ENCODE measurements at places on chromosomes 7 and 10.

- DNase-seq = peak; percentile 45
Observed at GRCh38 chr7:107167483-107168232, 1.1 kb upstream of the HBP1 start.

- DNase-seq = no peak
Observed at GRCh38 chr10:116296291-116296721, 23.3 kb upstream of the GFRA1 start.

- DNase-seq = no peak
Observed at GRCh38 chr10:10392511-10392910, 625.2 kb upstream of the CELF2 start.

DNA sequence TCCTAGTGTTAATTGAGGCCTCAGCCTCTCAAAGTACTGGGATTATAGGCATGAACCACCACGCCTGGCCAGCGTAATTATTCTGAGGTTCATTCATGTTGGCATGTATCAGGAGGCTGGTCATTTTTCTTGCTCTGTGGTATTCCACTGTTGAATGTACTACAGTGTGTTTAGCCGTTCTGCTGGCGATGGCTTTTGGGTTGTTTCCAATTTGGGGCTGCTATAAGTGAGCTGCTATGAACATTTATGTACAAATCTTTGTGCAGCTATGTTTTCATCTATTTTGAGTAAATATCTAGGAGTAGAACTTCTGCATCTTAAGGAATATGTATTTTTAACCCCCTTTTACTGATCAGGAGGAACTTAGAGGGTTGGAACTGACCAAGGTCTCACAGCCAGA, 145.8 kb downstream of the AUTS2 start:
- DNase-seq = no peak

- no peak for DNase-seq
Observed at GRCh38 chr7:100210805-100211204, 8.9 kb upstream of the PVRIG start.

GRCh38 chr7:28093623-28094232, 86.9 kb downstream of the JAZF1 start:
- DNase-seq = no peak

- no peak for DNase-seq
Observed at GRCh38 chr7:151484971-151485707, 34.6 kb downstream of the RHEB start.

DNA sequence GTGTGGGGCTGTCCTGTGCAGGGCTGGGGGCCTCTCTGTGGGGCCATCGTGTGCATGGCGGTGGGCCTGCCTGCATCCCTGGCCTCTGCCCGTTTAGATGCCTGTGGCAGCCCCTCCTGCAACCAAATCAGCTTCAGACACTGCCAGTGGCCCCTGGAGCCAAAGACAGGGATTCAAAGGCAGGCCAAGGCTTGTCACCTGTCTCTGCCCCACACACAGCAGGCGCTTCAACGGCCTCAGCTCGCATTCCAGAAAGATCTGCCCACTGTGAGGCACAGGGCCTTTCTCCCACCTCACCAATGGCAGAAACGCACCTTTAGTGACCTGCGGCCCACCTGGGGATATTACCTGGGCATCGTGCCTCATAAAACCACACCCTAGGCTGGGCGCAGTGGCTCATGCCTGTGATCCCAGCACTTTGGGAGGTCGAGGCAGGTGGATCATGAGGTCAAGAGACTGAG, 46.0 kb downstream of the INSIG1 start:
- no peak for DNase-seq

GRCh38 chr10:26437637-26438461, at the start of gene APBB1IP:
TSS of gene APBB1IP (plus strand) at chr10:26438341. CDS start at chr10:26492327, 53,986 bp downstream.
- DNase-seq = no peak

DNA sequence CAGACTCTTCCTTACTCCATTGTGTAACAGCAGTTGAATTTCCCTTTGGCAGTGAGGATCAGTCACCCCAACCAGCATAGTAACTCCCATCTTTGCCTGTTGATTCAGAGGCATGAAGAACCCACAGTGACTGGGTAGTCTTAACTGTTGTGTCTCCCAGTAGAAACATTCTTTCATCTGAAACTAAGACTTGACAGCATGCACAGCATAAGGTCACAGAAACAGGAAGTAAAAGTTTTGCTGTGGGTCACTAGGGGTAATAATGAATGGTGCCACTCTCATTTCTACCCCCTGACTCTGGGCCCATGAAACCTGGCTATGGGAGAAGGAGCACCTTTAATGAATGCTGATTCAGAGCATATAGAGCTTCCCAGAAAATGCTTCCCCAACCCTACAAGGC, 8.3 kb upstream of the FRMPD2 start:
- DNase-seq = no peak

GRCh38 chr7:144549861-144550260, 146.4 kb upstream of the NOBOX start:
- no peak for DNase-seq

DNA sequence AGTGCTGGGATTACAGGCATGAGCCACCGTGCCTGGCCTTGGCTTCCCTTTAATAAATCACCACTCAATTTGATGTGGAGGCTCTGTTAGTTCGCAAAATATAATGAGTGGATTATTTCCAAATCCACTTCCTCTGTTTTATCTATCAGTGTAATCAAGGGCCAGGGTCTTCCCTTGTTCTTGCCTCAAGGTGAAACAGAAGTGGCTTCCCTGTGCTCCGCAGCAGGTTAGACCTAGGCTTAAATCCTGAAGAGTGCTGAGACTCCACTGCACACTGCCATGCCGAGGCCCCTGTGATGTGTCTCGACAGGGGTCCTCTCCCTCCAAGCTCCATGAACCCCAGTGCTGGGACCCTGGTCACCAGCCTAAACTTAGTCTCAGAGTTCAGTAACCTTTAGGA, 59.0 kb downstream of the MDH2 start:
- no peak for DNase-seq

DNA sequence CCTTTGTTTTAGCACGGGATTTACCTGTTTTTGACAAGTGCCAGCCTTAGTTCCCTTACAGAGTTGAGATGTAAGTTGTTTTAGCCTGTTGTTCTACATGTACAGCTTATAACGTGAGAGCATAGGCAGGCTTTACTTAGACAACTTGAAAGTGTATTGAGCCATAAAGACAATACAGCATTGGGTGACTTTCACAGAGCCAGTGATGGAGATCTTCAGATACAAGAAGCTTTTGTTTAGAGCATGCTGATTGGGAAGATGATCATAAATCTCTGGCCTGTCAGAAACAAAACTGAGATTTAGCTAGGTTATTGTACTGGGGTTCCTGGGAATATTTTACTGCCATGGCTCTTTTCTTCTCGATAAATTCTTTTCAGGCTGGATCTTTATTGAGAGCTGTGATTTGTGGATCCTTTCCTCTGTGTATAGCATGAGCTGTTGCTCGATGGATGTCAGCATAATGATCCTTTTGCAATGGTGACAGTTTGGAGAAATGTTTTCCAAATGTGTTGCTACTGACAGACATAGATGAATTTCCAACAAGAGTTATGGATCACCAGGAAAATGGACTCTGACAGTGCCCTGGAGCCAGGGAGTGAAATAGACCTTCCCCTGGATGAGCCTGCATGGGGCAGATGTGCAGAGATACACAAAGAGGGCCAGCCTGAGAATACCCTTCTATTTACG, 30.2 kb downstream of the LHFPL3 start:
- no peak for DNase-seq

DNA sequence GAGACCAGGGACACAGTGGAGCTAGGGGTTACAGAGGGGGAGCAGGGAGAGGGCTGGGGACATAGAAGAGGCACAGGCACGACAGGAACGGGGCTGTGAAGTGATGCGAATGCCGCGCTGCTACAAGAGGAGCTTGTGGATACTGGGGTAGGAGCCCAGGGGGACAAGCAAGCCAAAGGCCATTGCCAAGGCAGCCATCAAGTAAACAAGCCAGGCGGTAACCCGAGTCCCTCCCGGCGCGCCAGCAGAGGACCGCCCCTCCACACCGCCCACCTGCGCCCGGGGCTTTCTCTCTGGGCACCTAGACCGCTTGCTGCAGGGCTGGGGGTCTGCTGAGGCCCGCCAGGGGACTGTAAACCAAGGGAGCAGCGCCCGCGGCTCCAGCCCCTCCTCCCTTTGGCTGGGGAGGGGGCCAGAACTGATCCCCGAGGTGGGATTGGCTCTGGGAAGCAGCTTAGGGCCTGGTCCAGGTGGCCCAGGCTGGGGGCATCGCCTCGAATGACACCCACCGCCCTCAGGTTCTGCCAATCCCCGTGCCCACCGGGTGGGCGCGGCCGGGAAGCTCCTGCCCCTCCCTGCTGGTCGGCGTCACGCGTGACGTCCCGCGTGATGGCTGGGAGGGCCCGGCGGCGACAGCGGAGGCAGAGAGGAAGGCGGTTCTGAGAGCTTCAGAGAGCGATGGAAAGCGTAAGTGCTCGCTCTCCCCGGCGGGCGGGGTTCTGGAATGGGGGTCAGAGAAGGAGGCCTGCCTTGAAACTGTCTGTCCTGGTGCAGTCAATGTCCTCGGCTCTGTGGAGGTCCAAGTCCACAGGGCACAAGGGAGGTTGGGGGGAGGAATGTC, 982 bp downstream of the SFXN3 start:
- no peak for DNase-seq

DNA sequence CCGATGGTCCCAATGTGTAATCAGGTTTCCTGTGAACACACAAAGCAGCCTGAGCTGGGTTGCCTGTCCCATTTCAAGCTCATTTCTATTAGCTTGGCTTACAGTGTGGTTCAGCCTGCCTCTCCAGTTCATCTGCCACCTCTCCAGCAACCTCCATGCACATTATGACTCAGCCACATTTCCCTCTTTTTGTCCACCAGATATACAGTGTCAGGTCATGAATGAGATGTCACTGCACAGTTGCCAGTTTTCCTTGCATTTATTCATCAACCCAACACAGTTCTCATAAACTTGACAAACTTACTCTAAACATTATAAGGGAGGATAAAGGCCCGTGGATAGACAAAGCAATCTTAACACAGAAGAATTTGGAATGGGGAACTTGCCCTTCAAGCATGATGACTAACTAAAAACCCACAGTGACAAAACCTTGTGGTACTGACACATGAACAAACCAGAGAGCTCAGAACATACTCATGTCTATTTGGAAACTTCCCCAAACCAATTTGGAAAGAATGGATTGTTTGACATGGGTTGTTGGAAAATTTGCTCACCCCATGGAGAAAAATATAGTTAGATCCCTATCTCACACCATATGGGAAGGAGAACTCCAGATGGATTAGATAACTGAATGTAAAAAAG, 2.5 kb upstream of the CFAP58 start:
- no peak for DNase-seq

GRCh38 chr10:126187399-126187798, 200.9 kb downstream of the ADAM12 start:
- DNase-seq = no peak

DNA sequence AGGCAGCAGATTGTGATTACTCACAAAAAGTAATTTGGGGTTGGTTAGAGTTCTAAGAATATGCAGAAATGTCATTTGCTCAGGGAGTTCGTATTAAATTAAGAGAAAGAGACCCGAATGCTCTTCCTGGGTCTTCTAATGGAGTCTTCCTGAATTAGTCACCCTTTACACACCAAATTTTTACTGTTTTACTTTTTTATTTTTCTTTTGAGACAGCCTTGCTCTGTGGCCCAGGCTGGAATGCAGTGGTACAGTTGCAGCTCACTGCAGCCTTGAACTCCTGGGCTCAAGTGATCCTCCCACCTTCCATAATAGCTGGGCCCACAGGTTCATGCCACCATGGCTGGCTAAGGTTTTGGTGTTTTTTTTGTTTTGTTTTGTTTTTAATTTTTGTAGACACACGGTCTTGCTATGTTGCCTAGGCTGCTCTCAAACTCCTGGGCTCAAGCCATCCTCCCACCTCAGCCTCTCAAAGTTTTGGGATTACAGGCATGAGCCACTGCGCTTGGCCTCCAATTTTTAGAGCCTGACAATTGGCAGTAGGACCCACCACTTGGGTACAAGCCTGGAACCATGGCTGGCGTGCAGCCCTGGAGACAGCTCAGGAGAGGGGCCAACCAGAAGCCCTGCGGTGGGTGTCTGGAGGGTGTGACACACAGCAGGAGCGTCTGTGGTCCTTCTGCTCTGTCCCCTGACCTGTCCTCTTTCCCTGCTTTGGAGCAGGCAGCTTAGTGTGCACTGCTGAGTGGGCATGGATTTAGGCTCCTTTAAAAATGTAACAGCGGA, 16.4 kb upstream of the BHLHA15 start:
- no peak for DNase-seq

GRCh38 chr7:64807731-64808365, 13.6 kb downstream of the ZNF138 start:
- no peak for DNase-seq

- no peak for DNase-seq
Observed at GRCh38 chr7:49125246-49125645, 200.9 kb downstream of the CDC14C start.

GRCh38 chr7:68733219-68734153, 864.8 kb upstream of the AUTS2 start:
- DNase-seq = no peak

GRCh38 chr7:131244259-131244852, 83.3 kb upstream of the MKLN1 start:
- peak; percentile 81 for DNase-seq
